Kidney capillary endothelial cell (primary cell): ENCODE measurements at places on chromosomes 5 and 9.

DNA sequence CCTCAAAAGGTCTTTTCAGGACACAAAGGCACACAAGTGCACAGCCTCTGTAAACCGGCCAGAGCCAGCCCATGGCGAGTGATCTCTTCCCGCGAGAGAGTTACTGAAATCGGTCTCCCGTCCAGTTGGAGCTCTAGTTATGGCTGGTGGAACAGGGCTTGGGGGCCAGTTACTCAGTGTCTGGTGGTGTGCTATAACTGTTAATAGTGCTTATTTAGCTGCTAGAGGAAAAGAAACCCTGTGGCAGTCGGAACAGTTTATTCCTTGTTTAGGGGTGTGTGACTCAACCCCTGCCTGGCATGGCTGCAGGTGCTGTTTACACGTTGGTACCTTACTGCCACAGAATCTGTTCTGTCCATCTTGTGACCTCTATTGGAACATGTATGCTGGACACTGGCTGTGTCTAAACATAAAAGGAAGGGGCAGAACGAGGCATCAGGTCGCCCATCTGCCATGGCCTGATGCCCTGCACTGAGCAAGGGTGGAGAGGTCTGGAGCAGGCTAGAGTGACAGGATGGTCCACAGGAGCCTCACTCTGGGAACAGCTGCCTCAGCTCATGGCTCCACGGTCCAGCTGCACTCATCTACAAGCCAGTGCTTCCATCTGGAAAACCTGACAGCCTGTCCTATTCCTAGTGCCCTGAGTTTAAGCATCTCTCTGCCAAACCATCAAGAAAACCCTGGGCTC, 49.6 kb upstream of the SIMC1 start:
- DNase-seq: no peak

GRCh38 chr9:76562511-76562911, 103.5 kb downstream of the GCNT1 start:
- DNase-seq: no peak

- DNase-seq: peak; percentile 10
Observed at GRCh38 chr5:41094871-41095270, 23.7 kb upstream of the MROH2B start.

- no peak for DNase-seq
Observed at GRCh38 chr9:89427621-89428221, 70.2 kb downstream of the SEMA4D start.

DNA sequence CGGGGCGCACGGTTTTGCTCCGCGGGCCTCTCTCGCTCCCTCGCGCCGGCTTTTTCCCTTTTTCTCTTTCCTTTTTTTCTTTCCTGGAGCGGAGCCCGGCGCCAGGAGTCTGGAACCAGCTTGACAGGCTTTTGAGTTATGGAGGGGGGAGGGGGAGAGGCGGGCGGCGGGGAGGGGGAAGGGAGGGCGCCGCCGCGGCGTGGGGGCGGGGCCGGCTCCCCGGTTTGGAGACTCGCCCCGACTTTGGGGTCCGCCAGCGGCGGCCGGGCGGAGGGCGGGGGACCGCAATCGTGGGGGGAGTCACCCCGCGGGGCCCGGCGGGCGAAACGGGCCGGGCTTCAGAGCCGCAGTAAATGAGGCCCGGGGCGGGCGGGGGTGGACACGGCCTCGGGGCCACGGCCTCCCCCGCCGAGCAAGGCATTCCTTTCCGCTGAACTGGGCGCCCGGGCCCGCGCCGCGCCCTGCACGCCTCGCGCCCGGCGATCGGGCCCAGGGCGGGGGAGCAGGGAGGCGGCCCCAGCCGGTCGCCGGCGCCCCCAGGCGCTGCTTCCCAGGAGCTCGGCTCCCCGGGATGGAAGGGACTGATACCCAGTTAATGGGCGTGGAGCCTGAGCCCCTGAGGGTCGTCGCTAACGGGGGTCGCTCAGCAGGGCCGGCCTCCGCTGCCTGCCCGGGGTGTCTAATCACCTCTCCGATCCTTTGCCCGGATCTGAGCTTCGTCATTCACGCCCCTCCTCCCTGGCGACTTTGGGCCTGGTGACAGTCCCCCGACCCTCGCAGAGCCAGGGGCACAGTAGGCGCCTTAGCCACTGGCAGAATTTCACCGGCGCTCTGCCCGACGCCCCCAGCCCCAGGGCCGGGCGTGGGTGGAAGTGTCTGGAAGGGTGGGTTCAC, 138.1 kb downstream of the C9orf50 start:
- peak; percentile 55 for DNase-seq
